Right renal cortex interstitium (tissue), 3 donors: ENCODE measurements at places on chromosomes 12 and 14. TPM values are rescaled to one million over a fixed set of nuclear protein-coding genes. Genes with fewer than 3 reads are reported as not detected.

KRT1 gene
- 0.31 TPM for polyA plus RNA-seq

- DNase-seq = no peak
Observed at GRCh38 chr12:50257236-50258166, 25.8 kb downstream of the LIMA1 start.

GRCh38 chr12:43098071-43098470 lies 453.9 kb downstream of the ADAMTS20 start:
- DNase-seq = no peak

TMEM132C gene
- polyA plus RNA-seq = 1.8 TPM

GRCh38 chr12:38152816-38153736 lies 163.5 kb upstream of the ALG10B start:
- no peak for DNase-seq
